Progenitor cell of endocrine pancreas (in vitro differentiated cells): ENCODE measurements at places on chromosomes 11 and 22. TPM values are rescaled to one million over a fixed set of nuclear protein-coding genes. Genes with fewer than 3 reads are reported as not detected.
A peak's percentile ranks its signal among the peaks of the same experiment; 100 is the strongest.

- no peak overlapping the region for H3K27ac ChIP-seq
- H3K36me3 ChIP-seq, result no peaks in the 10 kb centered on the region
These were observed 221.9 kb upstream of the TBCEL start for GRCh38 chr11:120801801-120802689.

DNA sequence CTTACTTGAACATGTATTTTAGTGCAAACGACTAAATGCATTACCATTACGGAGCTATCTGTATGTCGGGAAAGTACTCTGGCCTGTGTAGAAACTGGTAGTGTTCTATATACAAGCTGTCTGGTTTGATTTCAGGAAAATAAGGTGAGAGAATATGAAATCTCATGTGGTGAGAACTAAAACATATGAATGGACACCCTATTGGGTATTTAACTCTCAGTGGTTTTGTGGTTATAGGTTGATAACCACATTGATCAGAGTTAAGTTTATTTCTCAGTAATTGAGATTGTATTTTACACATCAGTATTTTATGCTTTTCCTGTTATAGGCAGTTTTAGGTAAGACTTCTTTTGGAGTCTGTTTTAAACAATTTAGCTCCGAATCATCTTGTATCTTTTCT is 10.4 kb downstream of the ANO5 start:
- H3K4me1 ChIP-seq, result no peaks in the 10 kb centered on the region
- H3K4me3 ChIP-seq, result no peak overlapping the region
- no peaks in the 10 kb centered on the region for H3K27me3 ChIP-seq

GRCh38 chr22:41021061-41021612 is 70.0 kb downstream of the RBX1 start:
- peak overlapping the region; percentile 91 for H3K4me3 ChIP-seq
- peaks cover 3% of the 10 kb centered on the region for H3K27me3 ChIP-seq

- no peak for DNase-seq
- no peak overlapping the region for H3K4me3 ChIP-seq
- no peaks in the 10 kb centered on the region for H3K36me3 ChIP-seq
- no peaks in the 10 kb centered on the region for H3K4me1 ChIP-seq
These were observed 71.2 kb downstream of the ADM start for GRCh38 chr11:10376061-10376460.

GRCh38 chr11:130165601-130166456 is 6.2 kb downstream of the ST14 start:
- no peak for DNase-seq
- H3K36me3 ChIP-seq, result no peaks in the 10 kb centered on the region
- peaks cover 3% of the 10 kb centered on the region for H3K27me3 ChIP-seq
- peaks cover 8% of the 10 kb centered on the region for H3K4me1 ChIP-seq

DNA sequence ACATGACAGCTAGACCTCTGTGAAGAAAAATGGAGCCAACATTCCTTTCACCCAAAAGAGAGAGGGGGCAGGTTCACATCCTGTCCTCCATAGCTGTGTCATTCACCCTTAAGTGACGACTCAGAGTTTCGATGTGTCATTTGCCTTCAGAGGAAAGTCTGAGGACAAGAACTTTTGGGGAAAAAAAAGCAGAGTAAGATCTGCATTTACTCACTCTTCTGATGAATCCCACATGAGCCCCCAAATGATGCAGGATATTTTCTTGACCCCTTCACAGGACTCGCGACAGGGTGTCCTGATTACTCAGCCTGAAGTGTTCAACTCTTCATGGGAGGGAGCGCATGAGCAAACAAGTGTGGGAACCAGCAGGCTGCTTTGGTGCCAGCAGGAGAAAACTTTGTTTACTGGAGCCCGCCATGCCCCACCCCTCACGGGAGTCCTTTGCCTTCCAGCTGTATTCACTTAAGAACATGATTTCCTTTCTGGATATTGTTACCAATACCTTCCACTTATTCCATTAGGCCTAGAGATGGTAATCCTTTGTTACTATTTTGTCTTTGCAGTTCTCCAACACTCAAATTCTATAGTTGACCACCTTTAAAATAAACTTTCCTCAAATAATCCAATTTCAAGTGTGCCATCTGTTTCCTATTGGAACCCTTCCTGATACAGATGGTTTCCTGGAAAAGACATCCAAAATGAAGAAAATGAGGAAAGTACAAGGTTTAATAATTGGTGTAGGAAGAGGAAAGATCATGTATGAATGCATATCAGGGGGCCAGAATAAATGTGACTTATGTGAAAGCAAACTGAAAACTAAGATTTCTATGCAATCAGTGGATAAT is 729.8 kb downstream of the FAM181B start:
- H3K36me3 ChIP-seq, result no peaks in the 10 kb centered on the region
- no peak for DNase-seq
- no peak overlapping the region for H3K27ac ChIP-seq
- H3K4me1 ChIP-seq, result no peaks in the 10 kb centered on the region
- no peak overlapping the region for H3K4me3 ChIP-seq

DNA sequence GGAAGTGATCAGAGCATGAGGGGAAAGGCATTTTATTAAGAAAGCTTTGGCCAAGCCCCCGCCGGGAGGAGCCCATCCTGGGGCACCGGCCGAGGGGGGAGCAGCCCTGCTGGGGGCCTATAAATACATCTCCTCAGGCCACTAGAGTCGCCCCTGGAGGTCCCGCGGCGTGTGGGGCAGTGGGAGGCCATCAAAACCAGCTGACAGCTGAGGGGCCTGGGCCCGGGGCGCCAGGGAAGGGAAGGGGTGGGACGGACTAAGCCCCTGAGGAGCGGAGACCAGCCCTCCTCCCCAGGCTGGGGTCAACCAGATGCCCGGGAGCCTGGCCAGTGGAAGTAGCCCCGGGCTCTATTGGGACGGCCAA is 13.1 kb downstream of the SCARF2 start:
- DNase-seq, result no peak
- H3K4me3 ChIP-seq, result no peak overlapping the region
- H3K4me1 ChIP-seq, result no peaks in the 10 kb centered on the region
- H3K27ac ChIP-seq, result no peak overlapping the region

GRCh38 chr11:114877976-114878375 is 199.6 kb downstream of the NXPE2 start:
- H3K36me3 ChIP-seq, result no peaks in the 10 kb centered on the region
- no peak overlapping the region for H3K27ac ChIP-seq
- no peaks in the 10 kb centered on the region for H3K27me3 ChIP-seq
- H3K4me1 ChIP-seq, result peaks cover 5% of the 10 kb centered on the region
- no peak overlapping the region for H3K4me3 ChIP-seq

DNA sequence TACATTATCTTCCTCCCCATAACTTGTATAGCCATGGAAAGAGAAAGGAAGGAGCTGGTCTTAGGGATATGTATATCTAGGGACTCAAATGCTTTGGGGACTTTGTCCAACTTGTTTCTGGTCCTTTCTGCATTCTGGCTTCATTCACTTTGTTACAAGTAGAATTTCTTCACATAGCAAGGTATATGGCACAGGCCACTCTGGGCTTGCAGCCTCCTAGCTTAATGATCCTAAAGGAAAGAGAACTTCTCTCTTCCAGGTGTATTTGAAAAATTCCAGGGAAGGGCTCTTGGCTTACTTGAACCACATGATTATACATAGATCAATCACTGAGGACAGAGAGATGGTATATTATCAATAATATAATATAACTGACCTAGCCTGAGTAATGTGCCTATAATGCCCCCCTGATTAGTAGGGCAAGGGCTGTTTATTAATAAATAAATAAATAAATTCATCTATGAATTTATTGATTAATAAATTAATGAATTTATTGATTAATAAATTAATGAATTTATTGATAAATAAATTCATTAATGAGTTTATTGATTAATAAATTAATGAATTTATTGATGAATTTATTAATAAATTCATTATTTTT is 48.2 kb upstream of the CEP295 start:
- no peak overlapping the region for H3K4me3 ChIP-seq
- no peaks in the 10 kb centered on the region for H3K36me3 ChIP-seq
- H3K27me3 ChIP-seq, result peaks cover 3% of the 10 kb centered on the region
- no peak for DNase-seq

- H3K27me3 ChIP-seq, result no peaks in the 10 kb centered on the region
- peak overlapping the region; percentile 88 for H3K27ac ChIP-seq
- H3K36me3 ChIP-seq, result peaks cover 2% of the 10 kb centered on the region
- no peak for DNase-seq
These were observed 21.9 kb downstream of the RELT start for GRCh38 chr11:73398132-73398526.

DNA sequence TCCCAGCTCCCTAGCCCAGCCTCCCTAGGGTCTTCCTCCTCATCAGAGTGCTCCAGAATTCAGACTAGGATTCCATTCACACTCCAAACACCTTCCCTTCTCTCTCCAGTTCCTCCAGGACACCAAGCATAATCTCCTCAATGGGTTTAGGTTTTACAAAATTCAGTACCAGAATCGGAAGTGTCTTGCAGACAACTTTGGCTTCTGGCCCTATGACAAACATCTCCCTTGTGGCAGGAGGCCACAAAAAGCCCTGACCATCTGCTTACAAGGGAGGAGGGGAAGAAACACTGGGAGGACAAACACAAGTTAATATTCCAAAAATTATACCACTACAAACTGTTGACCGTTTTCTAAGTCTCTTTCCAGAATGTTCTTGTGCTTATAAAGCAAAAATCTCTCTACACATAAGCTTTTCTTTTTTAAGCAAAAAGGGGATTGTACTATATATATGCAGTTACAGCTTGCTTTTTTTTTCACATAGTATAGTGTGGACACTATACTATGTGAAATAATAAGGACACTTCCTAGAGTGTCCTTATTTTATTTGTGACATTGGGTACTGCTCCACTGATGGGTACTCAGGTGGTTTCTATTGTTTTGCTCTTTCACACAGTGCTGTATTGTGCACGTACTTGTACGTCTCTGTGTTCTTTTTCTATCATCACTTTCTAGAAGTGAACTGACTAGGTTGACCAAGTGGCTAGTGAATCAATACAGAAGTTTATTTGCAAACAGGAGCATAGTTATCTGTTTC is 78.7 kb downstream of the BDNF start:
- peaks cover 15% of the 10 kb centered on the region for H3K4me1 ChIP-seq
- H3K36me3 ChIP-seq, result no peaks in the 10 kb centered on the region
- no peak overlapping the region for H3K27ac ChIP-seq
- H3K27me3 ChIP-seq, result peaks cover 4% of the 10 kb centered on the region

SLC22A12 gene
- not detected in 2 replicates for total RNA-seq

NCR3LG1 gene
- total RNA-seq, result 1.3 and 2.1 TPM in 2 replicates

APOA4 gene
- not detected in 2 replicates for total RNA-seq

CRYBB2 gene
- total RNA-seq, result 0.81 TPM in 1 of 2 replicates, not detected in the other

ARHGAP8 gene
- total RNA-seq, result 100 and 105 TPM in 2 replicates

OR8I2 gene
- total RNA-seq, result not detected in 2 replicates
